GM23338 (cell line): ENCODE measurements at places on chromosomes 5 and 9. TPM values are rescaled to one million over a fixed set of nuclear protein-coding genes. Genes with fewer than 3 reads are reported as not detected.
A peak's percentile ranks its signal among the peaks of the same experiment; 100 is the strongest.

DNA sequence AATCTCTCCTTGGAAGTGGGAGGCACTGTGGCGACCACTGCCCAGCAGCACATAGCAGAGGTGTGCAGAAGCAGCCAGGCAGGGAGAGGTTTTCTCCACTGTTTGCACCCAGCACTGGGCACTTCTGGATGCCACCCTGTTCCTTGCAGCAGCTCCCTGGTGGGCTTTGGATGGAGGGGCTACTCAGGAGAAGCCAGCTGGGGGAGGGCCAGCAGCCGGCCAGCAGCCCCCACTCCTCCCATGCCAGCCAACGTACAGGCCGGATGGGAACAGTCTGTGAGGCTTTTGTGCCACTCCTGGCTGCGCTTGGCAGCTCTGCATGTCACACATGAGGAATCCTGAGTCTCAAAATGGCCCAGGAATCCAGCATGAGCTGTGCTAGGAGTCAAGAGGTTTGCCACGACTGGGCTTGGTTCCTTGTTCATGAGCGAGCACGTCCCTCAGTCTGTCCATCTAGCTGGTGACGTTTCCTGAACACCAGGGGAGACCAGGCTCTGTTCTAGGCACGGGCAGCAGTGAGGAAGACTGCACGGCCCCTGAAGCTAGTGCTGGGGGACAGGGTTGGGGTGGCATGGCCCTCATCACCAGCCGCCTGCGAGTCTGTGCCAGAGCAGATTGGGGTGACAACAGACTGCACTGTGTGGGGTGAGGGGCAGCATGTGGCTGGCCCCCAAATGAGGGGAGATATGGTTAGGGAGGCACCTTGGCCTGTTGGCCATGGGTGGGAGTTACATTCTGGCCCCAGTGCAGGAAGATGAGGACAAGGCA lies 10.1 kb downstream of the PHF2 start:
- no peak overlapping the region for H3K27ac ChIP-seq
- DNase-seq, result no peak
- no peaks in the 10 kb centered on the region for H3K27me3 ChIP-seq
- no peak overlapping the region for H3K4me3 ChIP-seq

- no peak for DNase-seq
- no peaks in the 10 kb centered on the region for H3K27me3 ChIP-seq
- H3K4me3 ChIP-seq, result peak overlapping the region; percentile 84
- peaks cover 37% of the 10 kb centered on the region for H3K36me3 ChIP-seq
These were observed 1.6 kb downstream of the HINT1 start for GRCh38 chr5:131163276-131164119.

DNA sequence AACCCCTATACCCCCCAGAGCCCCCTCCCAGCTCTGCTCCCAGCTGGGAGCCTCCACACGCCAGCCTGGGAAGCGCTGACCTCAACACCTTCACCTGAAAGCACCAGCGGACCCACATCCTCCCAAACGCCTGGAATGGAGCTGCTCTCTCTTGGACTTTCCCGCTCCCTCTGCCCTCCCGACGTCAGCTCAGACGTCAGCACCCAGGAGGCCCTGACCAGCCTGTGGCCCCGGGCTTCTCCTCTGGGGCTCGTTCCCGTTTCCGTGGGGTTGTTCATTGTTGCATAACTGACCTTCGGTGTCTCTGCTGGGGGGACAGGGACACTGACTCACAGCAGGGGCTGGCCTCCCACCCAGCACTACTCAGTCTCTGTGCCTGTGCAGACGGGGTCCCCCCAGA lies 35.0 kb upstream of the SLC6A3 start:
- peak; percentile 48 for DNase-seq
- peaks cover 16% of the 10 kb centered on the region for H3K36me3 ChIP-seq
- H3K27ac ChIP-seq, result 0 out of 2 replicates have a peak overlapping the region, but pooled peaks have one; percentile 59
- H3K4me1 ChIP-seq, result no peaks in the 10 kb centered on the region

DNA sequence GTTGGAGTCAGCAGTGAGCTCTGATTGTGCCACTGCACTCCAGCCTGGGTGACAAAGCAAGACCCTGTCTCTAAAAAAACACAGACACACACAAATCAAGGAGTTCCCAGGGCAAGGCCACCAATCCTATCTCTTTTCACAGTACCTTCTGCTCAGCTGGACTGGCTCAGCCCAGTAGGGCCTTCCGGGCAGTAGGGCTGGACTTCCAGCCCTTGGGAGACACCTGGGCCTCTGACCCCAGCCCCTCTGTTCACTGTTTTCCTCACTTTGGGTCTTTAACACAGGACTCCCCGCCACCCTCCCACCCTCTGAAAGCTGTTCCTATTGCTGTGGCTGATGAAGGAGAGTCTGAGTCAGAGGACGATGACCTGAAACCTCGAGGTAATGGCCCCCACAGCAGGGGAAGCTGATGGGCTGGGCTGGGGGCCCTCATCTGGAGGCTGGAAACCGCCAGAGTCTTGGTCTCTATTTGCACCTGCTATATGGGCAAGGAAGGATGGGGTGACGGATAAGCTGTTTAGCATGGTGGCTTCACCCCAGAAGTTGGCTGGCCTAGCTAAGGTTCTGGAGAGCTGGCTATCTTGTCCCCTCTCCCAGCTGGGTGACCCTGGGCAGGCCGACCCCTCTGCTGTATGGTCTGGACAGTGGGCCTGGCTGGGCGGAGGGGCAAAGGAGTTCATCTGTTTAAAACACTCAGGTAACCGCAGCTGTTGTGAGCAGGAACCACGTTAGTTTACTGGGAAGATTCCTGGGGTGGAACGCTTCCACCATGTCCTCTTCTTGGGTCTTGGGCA lies 25.6 kb downstream of the USP20 start:
- H3K4me3 ChIP-seq, result no peak overlapping the region
- no peak overlapping the region for H3K27ac ChIP-seq
- no peak for DNase-seq

HSD17B3 gene
- total RNA-seq, result not detected in 2 replicates

GRCh38 chr5:162685302-162685701 lies 617.7 kb downstream of the GABRG2 start:
- no peak overlapping the region for H3K4me3 ChIP-seq
- no peaks in the 10 kb centered on the region for H3K27me3 ChIP-seq
- H3K36me3 ChIP-seq, result no peaks in the 10 kb centered on the region
- no peak for DNase-seq

DNA sequence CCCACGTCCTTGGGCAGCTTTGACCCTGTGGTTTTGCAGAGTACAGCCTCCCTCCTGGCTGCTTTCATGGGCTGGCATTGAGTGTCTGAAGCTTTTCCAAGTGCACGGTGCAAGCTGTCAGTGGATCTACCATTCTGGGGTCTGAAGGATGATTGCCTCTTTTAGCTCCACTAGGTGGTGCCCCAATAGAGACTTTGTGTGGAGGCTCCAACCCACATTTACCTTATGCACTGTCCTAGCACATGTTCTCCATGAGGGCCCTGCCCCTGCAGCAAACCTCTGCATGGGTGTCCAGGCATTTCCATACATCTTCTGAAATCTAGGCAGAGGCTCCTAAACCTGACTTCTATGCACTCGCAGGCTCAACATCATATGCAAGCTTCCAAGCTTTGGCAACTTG lies 644.2 kb upstream of the CDH9 start:
- H3K4me3 ChIP-seq, result no peak overlapping the region
- H3K27ac ChIP-seq, result no peak overlapping the region
- peak; percentile 66 for DNase-seq
- H3K4me1 ChIP-seq, result no peaks in the 10 kb centered on the region
- no peaks in the 10 kb centered on the region for H3K36me3 ChIP-seq

DNA sequence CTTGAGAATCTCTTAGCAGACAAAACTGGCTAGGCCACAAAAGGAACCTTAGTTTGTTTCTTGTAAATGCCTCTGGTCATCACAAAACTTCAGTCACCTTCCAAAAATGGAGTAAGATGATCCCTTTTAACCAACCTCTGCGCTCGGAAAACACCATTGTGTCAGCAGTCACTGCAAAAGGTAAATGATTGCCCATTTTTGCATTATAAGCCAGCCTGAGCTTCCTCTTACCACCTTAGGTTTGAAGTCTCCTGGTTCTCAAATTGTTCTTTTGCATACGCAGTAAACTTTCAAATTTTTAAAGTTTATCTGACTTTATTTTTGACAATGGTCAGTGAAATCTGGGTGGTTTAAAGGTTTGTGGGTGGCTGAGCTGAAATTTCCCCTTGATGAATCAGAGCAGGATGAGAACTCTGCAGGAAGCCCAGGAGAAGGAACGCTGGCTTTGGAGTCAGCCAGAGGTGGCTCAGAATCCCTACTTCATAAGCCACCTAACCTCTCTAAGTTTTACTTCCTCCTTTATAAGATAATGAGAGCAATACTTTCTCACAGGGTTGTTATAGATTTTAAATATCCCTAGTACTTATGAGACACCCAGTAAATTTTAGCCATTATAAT lies 131.4 kb downstream of the MED10 start:
- no peak overlapping the region for H3K27ac ChIP-seq
- H3K4me3 ChIP-seq, result no peak overlapping the region
- H3K4me1 ChIP-seq, result no peaks in the 10 kb centered on the region
- no peaks in the 10 kb centered on the region for H3K36me3 ChIP-seq
- no peak for DNase-seq

- H3K36me3 ChIP-seq, result no peaks in the 10 kb centered on the region
- DNase-seq, result no peak
- no peaks in the 10 kb centered on the region for H3K27me3 ChIP-seq
- peaks cover 25% of the 10 kb centered on the region for H3K4me1 ChIP-seq
These were observed 106.3 kb downstream of the CCDC192 start for GRCh38 chr5:127809533-127809932.
